Stimulated activated CD4-positive, alpha-beta T cell treated with anti-CD3 and anti-CD28 coated beads, TNF-alpha, amount 100 ng/mL, for 4 hours (primary cell): ENCODE measurements at places on chromosomes 12 and 14.

DNA sequence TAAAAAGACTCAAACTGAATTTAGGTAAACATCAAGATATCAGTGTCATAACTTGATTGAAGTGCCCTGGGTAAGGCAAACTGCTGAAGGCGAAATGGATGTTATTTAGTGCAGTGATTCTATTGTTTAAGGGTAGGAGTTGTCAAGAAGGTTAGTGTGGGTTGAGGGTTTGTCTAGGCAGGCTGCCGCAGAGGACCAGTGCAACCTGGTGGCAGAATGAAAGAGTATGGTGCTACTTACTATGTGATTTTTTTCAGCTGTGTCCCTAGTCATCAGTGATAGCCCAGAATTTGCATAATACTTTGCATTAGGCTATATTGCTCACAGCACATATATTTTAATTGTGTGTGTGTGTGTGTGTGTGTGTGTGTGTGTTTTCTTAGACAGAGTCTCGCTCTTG is 1127.0 kb downstream of the GALC start:
- DNase-seq = no peak

DNA sequence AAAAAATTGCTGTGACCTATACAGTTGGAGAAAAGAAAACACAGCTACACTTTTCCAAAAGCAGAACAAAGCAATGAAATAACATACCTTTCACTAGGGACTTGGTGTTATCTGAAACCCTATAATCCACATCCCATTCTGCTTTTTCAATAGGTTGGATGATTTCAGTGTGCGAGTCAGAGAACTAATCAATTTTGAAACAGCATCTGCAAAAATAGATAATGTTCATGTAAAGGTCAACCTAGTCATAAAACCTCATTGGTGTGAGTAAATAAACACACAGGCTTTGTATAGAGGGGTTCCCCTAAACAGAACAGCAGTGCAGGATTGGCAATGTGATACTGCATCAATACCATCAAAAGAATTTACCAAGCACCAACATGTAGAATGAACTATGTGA is 173.0 kb upstream of the G2E3 start:
- DNase-seq = no peak

GRCh38 chr12:54153586-54153985 is 35.2 kb downstream of the SMUG1 start:
- no peak for DNase-seq

GRCh38 chr14:24255438-24255837 is 7.5 kb downstream of the TGM1 start:
- DNase-seq = no peak

DNA sequence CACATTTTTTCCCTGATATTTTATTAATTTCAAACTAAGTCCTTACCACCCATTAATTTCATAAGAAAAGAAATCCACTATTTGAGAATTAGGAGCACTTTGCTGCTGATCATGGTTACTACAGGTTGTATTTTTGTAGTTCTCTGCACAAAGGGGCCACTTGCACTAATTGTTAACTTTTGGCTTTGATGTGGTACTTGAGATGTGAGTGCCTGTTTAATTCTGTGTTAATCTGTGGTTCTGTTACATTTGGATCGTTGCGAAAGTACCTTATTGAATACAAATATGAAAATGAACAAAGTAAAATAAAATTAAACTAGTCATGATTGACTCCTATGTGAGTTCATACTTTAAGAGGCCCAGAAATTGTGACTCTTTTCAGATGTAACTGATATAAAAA is 374.9 kb upstream of the RGS6 start:
- DNase-seq = no peak

- no peak for DNase-seq
Measured at GRCh38 chr12:86050010-86050409, 175.9 kb downstream of the NTS start.

GRCh38 chr12:43648636-43649035 is 96.6 kb upstream of the ADAMTS20 start:
- DNase-seq = no peak

GRCh38 chr12:65170209-65170881 is 962 bp downstream of the LEMD3 start:
- DNase-seq = peak; percentile 28

DNA sequence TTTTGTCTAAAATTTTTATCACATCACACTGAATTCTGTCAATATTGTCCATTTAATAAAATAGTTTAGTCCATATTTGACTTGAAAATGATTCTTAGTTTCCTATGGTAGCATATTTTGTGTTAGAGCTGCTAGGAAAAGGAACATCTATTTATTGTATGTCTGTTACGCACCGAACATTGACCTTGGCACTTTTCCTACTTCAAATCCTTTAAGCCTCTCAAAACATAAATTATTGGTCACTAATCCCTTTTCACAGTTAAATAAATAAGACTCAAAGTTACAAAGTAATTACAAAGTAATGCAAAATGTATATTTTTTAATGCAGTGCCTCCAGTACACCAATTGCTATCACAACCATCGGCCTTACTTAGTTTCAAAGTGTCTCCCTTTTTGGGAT is 28.5 kb downstream of the DCN start:
- no peak for DNase-seq

- no peak for DNase-seq
Measured at GRCh38 chr14:55752580-55753390, 172.8 kb downstream of the KTN1 start.

GRCh38 chr14:51744372-51745130 is 92.8 kb downstream of the FRMD6 start:
- no peak for DNase-seq

GRCh38 chr14:74548881-74549280 is 55.3 kb downstream of the ISCA2 start:
- DNase-seq = no peak

DNA sequence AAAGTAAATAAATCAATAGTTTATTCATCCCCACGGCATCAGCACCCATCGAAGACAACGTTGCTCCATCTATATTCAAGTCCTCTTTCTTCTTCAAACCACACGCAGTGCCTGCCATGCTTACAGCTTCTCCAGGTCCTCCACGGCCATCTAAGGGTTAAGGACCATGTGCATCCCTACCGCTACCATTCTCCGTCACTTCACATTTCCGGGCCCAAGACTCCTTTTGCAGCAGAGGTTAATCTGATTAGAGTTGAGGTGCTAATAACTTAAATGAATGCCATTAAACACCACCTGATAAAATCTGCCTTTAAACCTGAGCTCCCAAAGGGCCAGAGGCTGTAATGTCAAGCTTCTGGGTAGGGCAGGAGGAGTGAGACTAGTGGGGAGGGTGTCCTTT is 79.7 kb upstream of the CCND2 start:
- DNase-seq = no peak

DNA sequence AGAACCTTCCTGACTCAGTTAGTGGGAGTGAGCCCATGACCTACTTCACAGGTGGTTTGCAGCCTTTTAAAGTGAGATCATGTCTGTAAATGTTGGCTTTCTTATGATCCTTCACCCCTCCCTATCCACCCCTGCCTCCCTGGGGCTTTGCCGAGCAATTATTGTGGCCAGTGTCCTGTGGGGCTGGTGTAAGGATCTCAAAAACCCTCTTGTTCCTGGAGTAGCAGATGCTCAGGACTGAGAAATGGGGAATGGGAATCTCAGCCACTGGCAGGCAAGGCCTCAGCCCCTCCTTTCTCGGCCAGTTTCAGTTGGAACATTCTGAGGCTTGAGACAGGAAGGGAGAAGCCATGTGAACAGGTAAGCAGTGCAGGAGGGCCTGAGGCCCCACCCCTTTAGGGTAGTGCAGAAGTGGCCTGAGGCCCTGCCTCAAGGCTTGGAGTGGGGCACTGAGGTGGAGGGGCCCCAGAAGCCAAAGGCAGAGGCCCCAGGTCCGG is 53.8 kb downstream of the PLEKHG3 start:
- DNase-seq = no peak

DNA sequence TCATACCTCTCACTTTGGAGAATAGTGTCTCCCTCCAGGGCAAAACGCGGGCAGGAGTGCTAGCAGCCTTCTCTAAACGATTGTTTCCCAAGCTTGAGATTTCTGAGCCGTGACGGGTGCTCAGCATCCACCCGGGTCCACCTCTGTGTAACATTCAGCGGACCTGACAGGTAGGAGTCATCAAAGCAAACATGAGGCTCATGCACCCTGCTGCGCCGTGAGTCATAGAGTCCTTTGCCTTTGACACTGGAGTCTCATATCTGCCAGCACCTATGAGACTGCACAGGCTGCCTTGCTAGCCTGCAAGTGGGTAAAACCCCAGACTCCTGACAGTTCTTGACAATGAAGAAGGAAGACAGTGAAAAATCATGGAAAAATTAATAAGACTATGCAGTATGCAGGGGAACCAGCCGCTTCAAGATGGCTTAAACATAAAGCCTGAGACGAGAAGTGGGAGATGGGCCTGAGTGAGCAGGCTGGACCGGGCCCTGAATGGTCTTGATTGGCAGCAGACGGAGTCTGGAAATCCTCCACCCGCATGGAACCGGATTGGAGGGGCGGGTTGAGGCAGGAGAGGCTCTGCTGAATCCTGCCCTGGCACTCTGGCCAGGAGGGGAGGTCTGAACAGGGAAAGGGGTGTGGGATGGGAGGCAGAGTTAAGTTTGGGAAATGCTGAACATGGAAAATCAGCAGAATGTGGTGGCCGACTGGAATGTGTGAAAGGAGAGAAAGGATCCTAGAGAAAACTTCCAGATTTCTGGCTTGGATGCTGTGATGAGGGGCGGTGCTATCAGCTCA is 54.2 kb downstream of the LGMN start:
- DNase-seq = no peak

GRCh38 chr12:63351370-63351769 is 200.4 kb upstream of the AVPR1A start:
- no peak for DNase-seq

DNA sequence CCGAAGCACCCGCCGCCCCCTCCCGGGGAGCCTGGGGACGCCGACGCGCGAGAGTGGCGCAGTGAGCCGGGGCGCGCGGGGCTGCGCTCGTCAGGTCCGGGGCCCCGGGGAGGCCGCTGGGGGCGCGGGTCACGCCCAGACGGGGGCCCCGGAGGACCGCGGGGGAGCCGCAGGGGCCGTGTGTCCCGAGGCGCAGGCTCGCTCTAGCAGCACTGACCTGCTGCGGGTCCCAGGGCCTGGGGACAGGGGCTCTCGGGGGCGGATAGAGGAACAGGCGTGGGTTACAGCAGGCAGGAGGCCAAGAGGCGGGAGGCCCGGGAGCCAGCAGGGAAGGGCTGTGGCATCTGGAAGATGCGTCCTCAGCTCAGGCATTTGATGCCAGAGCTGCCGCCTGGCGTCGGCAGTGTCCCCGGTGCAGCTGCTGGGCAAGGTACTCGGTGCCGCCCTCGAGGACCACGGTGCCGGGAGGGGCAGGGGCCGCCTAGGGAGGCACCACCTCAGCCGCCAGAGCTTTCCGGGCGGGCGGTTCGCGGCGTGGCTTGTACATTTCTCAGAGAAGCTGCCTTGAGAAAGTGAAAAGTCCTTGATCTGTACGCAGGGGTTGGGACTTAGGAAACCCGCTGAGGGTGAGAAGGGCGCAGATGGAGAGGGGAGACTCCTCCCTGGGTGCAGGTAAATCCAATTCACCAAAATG is 1.2 kb downstream of the WNT5B start:
- no peak for DNase-seq

DNA sequence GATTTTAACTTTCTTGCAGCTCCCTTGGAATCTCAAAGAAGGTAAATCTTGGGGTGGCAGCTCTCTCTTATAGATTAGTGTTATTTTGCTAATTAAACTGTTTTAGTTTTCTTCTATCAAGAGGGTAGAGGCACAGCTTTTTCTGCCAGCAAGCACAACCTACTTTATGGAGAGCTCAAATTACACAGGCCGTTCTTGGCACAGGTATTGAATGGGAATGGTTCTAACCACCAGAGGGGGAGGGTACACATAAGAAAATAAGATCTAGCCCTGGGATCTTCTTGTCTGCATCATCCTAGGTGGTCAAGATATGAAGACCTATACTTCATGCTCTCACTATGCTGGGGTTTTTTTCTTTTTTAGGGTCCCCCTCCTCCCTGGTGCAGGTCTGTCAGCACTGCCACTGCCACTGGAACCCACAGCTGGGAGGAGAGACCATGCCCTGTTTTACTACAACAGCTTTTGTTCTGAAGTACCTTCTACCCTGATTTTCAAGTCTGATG is 48.6 kb upstream of the STAC3 start:
- DNase-seq = no peak

- DNase-seq = peak; percentile 33
Measured at GRCh38 chr12:2783936-2784600, 10.7 kb upstream of the FKBP4 start.

DNA sequence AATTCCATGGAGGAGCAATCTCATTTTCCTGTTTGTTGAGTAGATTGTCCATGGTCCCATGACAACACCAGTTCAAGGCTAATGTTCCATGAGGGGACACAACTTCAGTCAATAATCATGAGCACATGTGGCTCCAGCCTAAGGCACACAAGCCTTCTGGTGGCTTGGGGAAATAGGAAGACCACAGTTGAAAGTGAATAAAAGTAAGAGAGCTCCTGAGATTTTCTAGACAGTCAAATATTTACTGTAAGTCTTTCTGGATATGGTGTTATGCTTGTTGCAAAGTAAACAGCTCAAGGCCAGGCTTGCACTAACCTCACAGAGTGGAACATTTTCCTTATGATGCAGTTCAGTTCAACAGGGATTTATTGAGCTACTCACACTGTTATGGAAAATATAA is 206.9 kb upstream of the SLC38A2 start:
- DNase-seq = no peak
